Hematopoietic multipotent progenitor cell treated with erythropoietin and hydrocortisone succinate and interleukin-3 and kit ligand, for 8 days (in vitro differentiated cells): ENCODE measurements at places on chromosomes 11 and 22.

- DNase-seq: peak; percentile 71
Observed at GRCh38 chr22:38504731-38505540, 1.2 kb downstream of the DDX17 start.

- no peak for DNase-seq
Observed at GRCh38 chr22:25035715-25036114, 83.2 kb downstream of the KIAA1671 start.

DNA sequence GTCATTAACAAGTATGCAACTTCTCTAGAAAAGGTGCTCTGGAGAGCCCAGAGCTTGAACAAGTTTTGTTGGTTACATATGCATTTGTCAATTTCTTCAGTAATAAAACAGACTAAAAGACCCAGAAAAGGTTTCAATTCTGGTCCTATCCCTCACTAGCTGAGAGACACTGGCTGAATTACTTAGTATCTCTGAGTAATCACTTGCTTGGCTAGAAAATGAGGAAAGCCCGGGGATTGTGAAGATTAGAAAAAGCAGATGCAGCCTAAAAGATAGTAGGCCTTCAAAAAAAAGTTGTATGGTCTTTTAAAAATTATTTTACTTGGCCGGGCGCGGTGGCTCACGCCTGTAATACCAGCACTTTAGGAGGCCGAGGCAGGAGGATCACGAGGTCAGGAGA, 41.2 kb downstream of the MAPK1 start:
- DNase-seq: peak; percentile 49

GRCh38 chr11:81644239-81644840, 1089.3 kb downstream of the FAM181B start:
- DNase-seq: peak; percentile 60

- DNase-seq: no peak
Observed at GRCh38 chr11:130828741-130829140, 87.5 kb downstream of the SNX19 start.

DNA sequence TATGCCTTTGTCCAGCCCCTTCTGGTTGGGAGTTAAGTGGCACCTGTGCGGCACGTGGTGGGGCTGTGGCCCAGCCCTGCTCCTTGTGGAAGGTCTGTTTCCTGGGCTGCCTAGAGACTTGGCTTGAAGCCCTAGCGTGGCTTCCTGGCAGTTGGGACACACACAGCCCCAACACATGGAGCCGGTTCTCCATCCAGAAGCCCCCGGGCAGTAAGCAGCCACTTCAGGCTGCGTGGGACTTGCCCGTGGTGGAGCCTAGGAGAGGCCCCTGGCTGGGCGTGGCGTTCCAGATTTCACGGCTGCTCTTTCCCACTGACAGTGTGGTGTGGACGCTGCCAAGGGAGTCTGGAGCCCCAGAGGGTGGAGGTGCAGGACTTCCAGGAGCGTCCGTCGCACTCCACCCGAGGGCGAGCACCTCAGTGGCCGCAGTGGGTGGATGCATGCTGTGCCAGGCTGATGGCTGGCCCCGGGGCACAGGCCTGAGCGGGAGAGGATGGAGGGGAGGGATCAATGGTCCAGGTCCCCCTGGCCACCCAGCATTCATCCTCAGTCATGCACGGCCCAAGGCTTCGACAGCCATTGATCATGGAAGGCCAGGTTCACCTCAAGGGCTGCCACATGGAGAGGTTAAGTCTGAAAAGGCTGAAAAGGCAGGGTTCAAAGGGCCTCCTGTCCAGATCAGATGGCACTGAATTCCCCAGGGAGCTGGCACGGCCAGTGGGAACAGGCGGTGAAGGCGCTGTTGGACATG, 9.3 kb downstream of the CCND1 start:
- no peak for DNase-seq

DNA sequence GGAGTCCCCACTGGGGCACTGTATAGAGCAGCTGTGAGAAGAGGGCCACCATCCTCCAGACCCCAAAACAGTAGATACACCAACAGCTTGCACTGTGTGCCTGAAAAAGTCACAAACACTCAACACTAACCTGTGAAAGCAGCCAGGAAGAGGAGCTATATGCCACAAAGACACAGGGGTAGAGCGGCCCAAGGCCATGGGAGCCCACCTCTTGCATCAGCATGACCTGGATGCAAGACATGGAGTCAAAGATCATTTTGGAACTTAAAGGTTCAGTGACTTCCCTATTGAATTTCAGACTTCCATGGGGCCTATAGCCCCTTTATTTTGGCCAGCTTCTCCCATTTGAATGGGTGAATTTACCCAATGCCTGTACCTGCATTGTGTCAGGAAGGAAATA, 29.7 kb upstream of the CYB5R3 start:
- DNase-seq: no peak

- DNase-seq: peak; percentile 28
Observed at GRCh38 chr11:13686776-13687175, 18.3 kb downstream of the FAR1 start.

- DNase-seq: no peak
Observed at GRCh38 chr11:132519241-132519815, 1013.0 kb downstream of the OPCML start.
